Type B pancreatic cell (in vitro differentiated cells): ENCODE measurements at places on chromosomes 13 and 19. TPM values are rescaled to one million over a fixed set of nuclear protein-coding genes. Genes with fewer than 3 reads are reported as not detected.

CCDC70 gene
- not detected in 2 replicates for total RNA-seq

DNA sequence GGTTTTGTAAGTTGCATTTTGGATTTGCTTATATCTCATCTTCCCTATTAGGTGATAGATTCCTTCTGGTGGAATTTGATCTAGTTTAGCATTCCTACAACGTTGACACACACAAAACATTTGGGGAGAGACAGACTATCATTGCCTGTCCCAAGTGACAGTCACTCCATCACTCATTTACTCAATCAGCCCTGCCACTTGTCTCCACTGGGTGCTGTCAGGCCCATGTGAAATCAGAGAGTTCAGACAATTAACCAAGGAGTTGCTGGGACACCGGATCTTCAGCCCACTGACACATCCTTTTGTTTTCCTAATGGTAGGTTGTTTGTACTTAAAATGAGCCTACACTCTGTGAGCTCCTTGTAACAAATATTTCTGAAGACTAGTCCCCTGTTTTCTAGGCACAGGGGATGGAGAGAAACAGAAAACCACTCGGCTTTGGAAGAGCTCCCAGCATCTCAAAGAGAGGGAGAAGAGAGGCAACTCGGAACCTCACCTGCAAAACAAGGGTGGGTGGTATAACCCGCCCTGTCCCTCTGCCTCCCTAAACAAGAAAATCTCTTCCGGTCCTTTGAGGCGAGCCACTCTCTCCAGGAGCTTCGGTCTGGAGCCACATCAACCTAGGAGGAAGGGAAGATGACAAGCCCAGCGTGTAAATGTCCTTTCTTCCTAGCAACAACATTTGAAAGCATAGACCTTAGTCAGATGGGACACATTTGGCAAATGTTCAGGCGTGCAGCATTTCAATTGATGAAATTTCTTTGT lies 440.9 kb upstream of the KLF12 start:
- no peak for DNase-seq
- H3K4me3 ChIP-seq: peak overlapping the region; percentile 84
- peaks cover 23% of the 10 kb centered on the region for H3K4me1 ChIP-seq
- H3K27ac ChIP-seq: no peak overlapping the region

- peak within 1 kb of the TSS; percentile 99 for H3K4me3 ChIP-seq
- no peak for DNase-seq
- no peaks in the 10 kb centered on the region for H3K36me3 ChIP-seq
- H3K27me3 ChIP-seq: peaks cover 3% of the 10 kb centered on the region
- H3K27ac ChIP-seq: peak within 1 kb of the TSS; percentile 86
Measured at GRCh38 chr13:93226623-93227279, at the start of gene GPC6. GPC6 (plus strand) TSS chr13:93226807.

- H3K36me3 ChIP-seq: no peaks in the 10 kb centered on the region
- no peaks in the 10 kb centered on the region for H3K4me1 ChIP-seq
- peak overlapping the region; percentile 45 for H3K4me3 ChIP-seq
- peak overlapping the region; percentile 56 for H3K27ac ChIP-seq
- DNase-seq: no peak
Measured at GRCh38 chr19:40691421-40692211, 1.2 kb upstream of the NUMBL start.

ZNF429 gene
- total RNA-seq: 18.2 and 20.6 TPM in 2 replicates

NEK3 gene
- 14.7 and 28.3 TPM in 2 replicates for total RNA-seq
